ENCODE measurements at places on chromosomes 5 and 9.
A peak's percentile ranks its signal among the peaks of the same experiment; 100 is the strongest.

- DNase-seq: no peak
These were observed 194.8 kb upstream of the MRPS30 start for GRCh38 chr5:44613936-44614335.

DNA sequence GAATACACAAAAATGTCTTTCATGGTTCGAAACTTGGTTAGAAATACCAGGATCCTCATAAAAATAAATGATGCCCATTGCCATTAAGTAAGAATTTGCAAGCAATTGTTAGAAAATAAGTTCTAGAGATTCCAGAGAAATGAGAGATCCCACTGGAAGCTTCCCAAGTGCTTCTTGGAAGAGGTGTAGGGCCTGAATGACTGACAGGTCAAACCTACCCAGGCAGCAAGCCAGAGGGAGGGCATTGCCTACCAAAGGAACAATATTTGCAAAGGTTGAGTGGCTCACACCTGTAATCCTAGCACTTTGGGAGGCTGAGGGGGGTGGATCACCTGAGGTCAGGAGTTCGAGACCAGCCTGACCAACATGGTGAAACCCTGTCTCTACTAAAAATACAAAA lies 777.0 kb upstream of the WWC1 start:
- no peak for DNase-seq

DNA sequence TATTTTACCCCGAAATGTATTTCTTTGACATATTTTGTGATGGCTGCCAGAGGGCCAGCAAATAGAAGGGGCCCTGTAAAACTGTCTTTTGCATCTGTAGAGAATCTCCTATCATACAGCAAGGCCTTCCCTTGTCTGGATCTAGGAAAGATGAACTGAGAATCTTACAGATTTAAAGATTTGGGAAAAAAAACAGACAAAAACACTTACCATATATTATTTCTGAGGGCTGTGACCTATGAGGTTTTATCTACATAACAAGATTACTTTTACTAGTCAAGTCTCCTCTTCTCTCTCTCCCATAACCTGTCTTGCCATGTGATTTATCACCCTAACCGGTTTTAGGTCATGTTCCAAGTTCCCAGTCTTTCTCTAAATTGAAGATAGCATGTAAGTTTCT lies 599.2 kb upstream of the CDH6 start:
- DNase-seq: no peak

- no peak for DNase-seq
These were observed 262.6 kb upstream of the MAP3K1 start for GRCh38 chr5:56552612-56553268.

- DNase-seq: no peak
These were observed 19.7 kb downstream of the HRH2 start for GRCh38 chr5:175677571-175677970.

- DNase-seq: no peak
These were observed 15.8 kb upstream of the SETX start for GRCh38 chr9:132370592-132370991.

GRCh38 chr5:52987711-52988331 lies 1.3 kb upstream of the ITGA2 start:
- DNase-seq: no peak

DNA sequence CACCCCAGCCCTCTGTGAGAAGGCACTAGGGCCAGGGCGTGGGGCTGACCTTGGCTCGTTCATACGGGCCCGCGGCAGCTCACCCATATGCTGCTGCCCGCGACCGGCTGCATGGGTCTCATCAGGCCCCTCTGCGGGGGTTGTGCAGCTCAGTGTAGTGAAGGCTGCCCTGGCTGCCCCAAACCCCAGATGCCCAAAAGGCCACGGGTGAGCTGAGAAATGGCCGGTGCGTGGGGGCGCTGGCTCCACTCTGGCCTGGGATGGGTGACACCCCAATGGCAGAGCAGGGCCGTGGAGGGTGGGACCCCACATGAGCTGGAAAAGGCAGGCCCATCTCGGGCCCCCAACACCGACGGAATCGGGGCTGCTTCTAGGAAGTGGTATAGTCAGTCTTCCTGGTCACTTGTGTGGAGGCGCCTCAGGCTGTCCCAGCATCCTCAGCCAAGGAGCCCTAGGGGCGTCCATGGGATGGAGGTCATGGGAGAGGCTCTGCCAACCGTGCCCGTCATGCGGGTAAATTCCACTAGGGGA lies 19.4 kb upstream of the LRRC14B start:
- no peak for DNase-seq

DNA sequence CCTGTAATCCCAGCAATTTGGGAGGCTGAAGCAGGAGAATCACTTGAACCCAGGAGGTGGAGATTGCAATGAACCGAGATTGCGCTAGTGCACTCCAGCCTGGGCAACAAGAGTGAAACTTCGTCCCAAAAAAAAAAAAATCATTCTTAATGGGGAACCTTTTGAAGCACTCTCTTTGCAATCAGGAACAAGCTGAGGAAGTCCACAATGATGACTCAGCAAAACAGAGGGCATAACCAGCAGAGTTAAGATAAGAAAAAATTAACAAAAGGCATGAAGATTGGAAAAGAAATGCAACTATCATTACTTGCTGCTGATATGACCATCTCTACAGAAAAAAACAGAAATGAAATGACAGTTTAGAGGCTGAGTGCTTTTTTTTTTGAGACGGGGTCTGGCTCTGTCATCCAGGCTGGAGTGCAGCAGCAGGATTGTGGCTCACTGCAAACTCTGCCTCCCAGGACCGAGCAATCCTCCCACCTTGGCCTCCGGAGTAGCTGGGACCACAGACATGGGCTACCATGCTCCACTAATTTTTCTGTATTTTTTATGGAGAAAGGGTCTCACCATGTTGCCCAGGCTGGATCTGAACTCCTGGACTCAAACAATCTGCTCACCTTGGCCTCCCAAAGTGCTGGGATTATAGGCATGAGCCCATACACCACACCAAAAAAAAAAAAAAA lies 88.0 kb downstream of the FNBP1 start:
- no peak for DNase-seq

DNA sequence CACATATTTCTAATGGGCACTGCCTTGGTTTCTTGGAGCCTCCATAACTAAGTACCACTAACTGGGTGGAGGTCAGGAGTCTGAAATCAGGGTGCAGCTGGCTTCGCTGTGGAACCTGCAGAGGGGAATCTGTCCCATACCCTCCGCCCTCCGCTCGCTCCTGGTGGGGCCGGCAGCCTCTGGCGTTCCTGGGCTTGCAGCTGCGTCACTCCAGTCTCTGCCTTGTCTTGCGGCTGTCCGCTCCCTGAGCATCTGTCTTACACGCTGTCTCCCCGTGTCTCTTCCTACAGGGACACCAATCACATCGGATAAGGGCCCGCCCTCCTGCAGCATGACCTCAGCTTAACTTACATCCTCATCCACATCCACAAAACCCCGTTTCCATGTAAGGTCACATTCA lies 45.4 kb downstream of the NTNG2 start:
- no peak for DNase-seq

GRCh38 chr5:158773161-158773560 lies 326.6 kb downstream of the EBF1 start:
- no peak for DNase-seq

DNA sequence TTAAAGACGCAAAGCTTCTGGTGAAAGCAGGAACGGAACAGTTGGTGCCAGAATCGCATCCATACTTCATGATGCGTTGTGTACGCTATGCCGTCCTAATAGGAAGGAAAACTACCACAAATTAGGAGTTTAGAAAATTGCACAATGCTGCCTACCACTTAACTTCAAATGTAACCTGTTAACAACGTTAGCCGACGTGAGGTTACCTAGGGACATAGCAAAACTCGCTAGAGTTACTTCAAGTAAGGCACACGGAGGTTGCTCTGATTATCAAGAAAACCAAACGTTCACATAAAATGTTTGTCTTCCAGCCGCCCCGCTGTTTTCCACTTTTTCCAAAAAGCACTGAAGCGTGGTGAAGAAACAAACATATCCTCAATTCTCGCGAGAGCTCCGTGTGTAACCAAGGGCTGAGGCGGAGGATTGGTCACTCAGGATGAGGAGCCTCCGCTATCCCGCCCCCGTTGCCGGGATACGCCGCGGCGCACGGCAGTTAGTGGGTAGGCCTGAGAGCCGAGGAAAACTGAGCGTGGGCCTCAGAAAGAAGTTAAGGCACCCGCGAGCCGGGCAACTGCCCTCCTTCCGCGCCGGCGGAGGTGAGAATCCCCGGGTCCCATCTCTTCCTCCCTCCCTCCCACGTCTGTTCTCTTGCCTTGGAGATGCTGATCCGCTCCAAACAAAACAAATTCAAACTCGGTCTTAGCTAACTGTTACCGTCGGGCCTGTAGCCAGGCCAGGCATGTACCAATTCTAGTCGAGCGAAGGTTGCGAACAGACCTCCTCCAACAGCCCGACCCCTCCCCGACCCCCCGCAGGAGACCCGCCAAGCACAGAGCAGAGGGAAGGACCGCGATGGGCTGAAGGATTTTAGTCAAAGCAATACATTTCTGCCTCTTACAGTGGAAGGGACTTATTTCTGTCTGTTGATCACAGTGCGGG lies at the start of gene IFT74:
TSS of gene IFT74 (plus strand) at position 492 of the 939 bp plus-strand sequence. CDS start 5,556 bp downstream, outside the sequence.
- DNase-seq: peak; percentile 94

DNA sequence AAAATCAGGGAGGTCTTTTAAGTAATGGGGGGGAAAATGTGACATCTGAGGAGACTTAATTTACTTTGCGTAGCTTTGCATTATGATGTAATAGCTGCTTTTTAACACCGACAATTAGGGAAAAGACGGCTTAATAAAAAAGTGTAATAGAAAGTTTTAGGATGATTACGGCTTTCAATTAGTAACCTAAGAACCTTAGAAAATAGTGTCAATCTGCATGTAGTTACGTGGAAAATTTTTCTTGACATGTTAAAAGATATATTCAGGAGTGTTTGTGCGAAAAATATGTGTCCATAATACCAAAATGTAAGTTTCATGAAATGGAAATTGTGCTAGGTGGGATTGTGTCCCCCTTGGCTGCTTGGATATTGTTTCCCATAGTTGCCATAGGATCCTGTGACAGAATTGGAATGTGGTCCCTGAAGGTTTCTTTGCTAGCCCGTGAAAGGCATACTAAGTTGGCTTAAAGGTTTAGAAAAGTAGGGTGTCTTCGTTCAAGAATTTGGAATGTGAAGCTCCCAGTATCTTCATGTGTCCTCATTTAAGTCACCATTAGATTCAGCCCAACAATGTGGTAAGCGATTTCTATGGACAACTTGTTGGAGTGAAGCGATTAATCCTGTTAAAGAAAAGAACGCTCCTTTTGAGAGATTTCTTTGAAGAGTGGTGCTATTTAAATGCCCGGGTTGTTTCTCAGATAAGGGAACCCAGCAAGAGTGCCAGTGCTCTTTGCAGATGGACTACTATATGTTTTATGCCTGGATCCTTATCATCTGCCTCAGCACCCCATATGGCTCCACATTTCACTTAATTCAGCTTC lies 2.0 kb downstream of the RGMB start:
- no peak for DNase-seq

GRCh38 chr5:65762234-65762633 lies 40.2 kb downstream of the NLN start:
- DNase-seq: no peak

GRCh38 chr5:16589658-16590057 lies 27.1 kb downstream of the RETREG1 start:
- no peak for DNase-seq

DNA sequence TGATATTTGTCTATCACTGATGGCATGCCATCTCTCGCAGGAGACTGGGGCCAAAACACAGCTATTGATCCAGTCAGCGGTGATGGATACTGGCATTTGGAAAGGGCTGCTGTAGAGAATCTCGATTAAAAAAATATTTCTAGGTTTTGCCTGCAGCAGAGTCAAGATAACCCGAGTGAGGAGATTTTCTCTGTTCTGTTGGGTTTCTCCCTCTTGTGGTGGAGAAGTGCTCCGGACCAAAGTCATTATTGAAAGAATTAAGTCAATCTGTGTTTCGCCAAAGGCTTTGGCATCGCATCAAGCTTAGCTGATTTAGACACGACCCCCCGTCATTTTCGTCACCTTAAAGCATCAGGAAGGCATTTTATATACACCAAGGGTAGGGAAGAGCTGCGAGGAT lies 97.1 kb upstream of the IRX2 start:
- DNase-seq: no peak

GRCh38 chr5:68325065-68325580 lies 109.6 kb downstream of the PIK3R1 start:
- DNase-seq: no peak

GRCh38 chr9:15299374-15299939 lies 7.6 kb downstream of the TTC39B start:
- peak; percentile 62 for DNase-seq

Data from activated naive CD4-positive, alpha-beta T cell treated with Interleukin-2 at 50 U/mL for 16 hours (primary cell).